ENCODE measurements at places on chromosomes 3 and 15.

DNA sequence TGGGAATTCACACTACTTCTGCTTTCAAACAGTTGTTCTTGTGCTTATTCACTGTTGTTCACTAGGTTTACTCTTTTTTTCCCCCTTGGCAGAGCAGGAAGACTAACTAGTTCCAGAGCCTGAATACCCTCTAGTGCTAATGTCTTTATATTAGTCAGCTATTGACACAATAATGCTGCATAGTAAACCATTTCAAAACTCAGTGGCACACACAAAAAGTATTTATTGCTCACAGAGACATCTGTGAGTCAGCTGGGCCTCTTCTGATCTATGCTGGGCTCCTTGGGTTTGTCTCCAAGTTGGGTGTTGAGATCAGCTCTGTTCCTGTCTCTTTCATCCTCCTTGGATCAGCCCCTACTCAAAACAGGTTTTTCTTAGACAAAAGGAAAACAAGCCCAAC is 51.1 kb downstream of the RSRC1 start:
- no peak for DNase-seq

DNA sequence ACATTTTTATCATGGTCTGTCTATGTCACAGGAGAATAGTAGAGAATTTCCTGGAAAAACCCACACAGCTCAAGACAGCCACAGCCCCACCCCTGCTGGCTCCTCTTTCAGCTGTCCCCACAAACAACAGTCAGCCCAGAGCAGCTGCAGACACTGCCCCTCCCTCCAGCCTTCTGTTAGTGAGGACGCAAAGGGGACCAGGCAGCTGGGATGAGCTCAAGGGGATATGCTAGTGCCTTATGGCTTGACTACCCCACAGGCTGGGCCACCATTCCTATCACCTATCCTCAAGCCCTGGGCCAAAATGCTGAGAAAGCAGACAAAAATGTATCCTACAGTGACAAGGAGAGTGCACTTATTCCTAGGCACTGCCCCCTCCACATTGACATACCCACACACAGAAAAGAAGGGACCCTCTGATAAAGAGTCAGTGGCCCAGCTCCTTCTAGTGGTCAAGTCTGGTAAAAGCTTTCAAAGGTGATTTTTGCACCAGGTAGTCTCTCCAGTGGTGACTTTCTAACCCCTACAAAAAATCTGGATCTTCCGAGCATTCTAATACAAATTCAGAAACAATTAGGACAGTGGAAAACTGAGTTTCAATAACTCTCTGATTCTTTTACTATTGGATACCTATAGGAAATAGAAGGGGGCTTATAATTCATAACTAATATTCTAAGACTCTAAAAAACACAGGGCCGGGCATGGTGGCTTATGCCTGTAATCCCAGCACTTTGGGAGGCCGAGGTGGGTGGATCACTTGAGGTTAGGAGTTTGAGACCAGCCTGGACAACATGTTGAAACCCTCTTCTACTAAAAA is 3.0 kb upstream of the MAP1A start:
- peak; percentile 18 for DNase-seq

DNA sequence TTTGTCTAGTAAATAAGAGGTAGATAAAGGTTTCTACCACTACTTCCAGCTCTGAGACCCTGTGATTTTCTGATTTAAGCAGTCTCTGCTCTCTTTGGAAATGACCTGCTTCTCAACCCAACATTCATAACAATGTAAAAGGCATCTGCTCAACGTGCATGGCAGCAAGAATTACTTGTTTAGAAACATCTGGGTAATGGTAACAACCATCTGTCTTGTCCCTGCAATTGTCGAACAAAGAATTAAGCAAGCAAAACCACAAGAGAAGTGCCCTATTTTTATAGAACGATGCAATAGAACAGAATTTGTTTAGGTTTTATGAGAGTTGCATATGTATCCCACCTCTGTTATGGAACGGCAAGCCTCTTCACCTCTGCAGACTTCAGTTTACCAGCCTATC is 7.1 kb upstream of the FSIP1 start:
- DNase-seq = no peak

- DNase-seq = no peak
Measured at GRCh38 chr3:122024800-122025199, 2.8 kb upstream of the ILDR1 start.

- no peak for DNase-seq
Measured at GRCh38 chr3:194025119-194025518, 110.8 kb upstream of the HES1 start.

DNA sequence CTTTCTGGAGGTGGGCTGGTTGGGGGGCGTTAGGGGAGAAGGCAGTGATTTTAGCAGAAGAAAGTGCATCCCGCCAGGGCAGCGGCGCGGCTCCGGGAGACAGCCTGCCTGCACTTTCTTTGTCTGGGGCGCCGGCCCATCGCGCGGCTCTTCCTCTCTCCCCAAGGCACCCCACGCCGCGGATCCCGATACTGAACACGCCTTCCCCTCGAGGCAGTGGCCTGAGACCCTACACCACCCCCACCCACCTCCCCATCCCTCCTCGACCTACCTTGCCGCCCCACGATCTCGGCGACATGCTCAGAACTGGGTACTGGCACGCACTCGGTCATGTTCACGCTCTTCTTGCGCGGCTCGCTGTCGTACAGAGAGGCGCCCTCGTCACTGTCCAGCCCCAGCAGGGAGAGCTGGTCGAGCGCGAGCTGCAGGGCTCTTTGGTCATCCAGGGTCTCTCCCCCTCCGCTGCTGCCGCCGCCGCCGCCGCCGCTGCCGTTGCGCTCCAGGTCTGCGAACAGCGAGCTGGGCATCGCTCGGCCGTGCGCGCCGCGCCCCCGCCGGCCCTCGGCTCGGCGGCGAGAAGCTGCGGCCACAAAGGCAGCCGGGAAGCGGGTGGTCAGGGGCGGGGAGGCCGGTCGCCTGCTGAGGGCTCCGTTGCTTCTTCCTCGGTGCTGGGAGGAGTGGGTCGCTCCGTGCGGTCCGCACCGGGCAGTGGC is 483 bp downstream of the MEX3B start:
- peak; percentile 38 for DNase-seq

DNA sequence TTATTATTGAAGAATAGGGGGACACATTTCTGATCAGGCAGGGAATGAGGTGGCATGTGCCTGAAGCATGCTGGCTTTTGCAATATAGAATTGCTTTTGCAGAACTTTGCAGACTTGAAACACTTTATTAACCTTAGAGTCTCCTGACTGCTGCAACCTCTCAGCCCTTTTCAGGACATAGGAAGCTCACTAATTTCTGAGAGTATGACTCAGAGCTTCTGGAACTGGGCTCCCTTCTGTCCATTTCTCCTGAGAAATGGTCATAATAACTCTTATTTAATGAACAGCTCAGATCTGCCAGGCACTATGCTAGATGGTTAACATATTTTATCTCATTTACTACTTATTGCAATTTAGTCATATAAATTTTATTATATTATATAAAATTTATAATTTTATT is 38.6 kb upstream of the DGKG start:
- no peak for DNase-seq

DNA sequence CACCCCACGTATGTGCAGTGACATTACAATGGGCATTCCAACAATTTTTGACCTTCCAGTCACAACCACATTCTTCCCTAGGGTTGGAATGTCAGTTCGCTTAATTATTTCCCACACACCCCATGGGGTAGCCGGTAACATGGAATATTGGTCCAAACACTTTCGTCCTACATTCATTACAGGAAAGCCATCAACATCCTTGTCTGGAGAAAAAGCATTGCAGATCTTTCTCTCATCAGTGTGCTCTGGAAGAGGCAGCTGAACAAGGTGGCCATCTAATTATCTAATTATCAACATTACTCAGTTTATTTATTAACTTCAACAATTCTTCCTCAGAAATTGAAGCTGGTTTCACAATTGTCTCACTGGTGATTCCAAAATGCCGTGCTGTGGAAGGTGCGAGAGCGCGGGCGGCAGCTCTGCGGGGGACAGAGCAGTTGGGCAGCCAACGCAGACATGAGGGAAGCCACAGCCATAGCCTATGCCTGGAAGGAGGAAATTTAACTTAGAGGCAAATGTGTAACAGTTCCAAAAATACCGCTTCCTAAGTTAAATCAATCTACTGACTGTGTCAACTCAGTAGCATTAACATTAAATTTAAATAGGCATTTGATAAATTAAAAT is 1158.9 kb upstream of the EPHA6 start:
- DNase-seq = no peak

DNA sequence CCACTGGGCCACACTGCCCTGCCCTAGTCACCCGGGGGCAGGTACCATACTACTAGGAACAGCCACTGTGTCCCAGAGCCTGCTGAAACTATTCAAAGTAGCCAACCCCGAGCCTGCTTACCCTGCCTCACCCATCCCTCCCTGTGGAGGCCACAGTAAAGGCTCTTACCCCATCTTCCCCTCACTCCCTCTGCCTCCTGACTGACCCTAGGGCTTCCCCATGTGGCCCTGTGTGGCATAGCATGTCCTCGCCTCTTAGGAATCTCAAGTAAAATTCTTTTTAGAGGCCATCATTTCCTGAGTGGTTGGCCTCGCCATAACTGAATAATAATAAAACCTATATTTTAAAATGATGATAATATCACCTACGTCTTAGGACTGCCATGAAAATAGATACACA is 112.2 kb upstream of the SLC6A11 start:
- DNase-seq = no peak

- DNase-seq = no peak
Measured at GRCh38 chr15:45468294-45468693, 54.3 kb downstream of the SLC30A4 start.

- DNase-seq = no peak
Measured at GRCh38 chr3:57805674-57806073, 49.6 kb downstream of the SLMAP start.

DNA sequence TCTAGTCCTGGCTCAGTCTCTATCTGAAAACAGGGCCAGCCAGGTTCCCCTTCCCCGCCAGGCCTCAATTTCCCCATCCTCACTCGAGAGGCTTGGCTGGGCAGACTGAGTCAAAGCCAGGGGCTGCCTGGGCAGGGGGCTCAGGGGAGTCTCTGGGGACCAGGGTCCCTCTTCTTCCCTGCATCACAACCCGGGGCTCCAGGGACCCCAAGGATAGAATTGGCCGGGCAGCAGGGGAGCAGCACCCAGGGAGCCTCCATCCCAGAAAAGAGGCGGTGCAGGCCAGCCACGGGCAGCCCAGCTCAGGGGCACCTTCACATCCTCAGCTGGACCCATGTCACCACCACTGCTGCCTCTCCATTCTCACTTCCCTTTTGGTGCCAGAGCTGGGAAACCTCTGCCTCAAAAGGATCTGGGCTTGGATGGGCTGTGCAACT is 13.3 kb upstream of the PLXND1 start:
- no peak for DNase-seq

DNA sequence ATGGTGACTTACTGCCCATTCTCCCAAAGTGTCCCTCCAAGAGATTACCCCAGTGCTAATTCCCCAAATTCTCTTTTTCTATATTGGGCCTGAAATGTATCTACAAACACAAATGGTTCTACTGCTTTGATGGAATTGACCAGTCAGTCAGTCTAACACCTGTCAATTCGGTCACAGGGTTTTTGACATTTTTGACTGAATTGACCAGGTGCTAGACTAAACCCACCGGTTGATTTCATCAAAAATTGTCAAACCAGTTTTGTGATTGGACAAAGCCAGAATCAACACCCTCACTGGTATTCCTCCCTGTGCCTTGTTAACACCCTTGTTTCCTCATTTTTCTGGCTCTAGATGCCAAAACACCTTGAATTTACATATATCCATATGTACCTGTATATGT is 398.4 kb upstream of the NR2F2 start:
- no peak for DNase-seq

- no peak for DNase-seq
Measured at GRCh38 chr3:171256445-171257250, 203.6 kb downstream of the TNIK start.
